Left ventricle myocardium inferior (tissue), 1 donor: ENCODE measurements at places on chromosomes 5 and 9. TPM values are rescaled to one million over a fixed set of nuclear protein-coding genes. Genes with fewer than 3 reads are reported as not detected.

GRCh38 chr5:22431406-22431805 lies 421.7 kb downstream of the CDH12 start:
- H3K27ac ChIP-seq: no peak overlapping the region
- DNase-seq: no peak
- no peaks in the 10 kb centered on the region for H3K27me3 ChIP-seq
- no peaks in the 10 kb centered on the region for H3K4me1 ChIP-seq
- no peaks in the 10 kb centered on the region for H3K36me3 ChIP-seq

- H3K27ac ChIP-seq: no peak overlapping the region
- H3K27me3 ChIP-seq: no peaks in the 10 kb centered on the region
- H3K4me1 ChIP-seq: peaks cover 6% of the 10 kb centered on the region
- H3K4me3 ChIP-seq: no peak overlapping the region
- H3K36me3 ChIP-seq: no peaks in the 10 kb centered on the region
Observed at GRCh38 chr9:133874659-133875058, 117.5 kb downstream of the VAV2 start.

GRCh38 chr9:126443144-126443543 lies 116.5 kb downstream of the MVB12B start:
- H3K27ac ChIP-seq: no peak overlapping the region
- no peaks in the 10 kb centered on the region for H3K4me1 ChIP-seq
- H3K27me3 ChIP-seq: no peaks in the 10 kb centered on the region
- DNase-seq: no peak
- H3K36me3 ChIP-seq: no peaks in the 10 kb centered on the region

GRCh38 chr5:143119291-143119769 lies 284.2 kb downstream of the NR3C1 start:
- H3K27me3 ChIP-seq: no peaks in the 10 kb centered on the region
- peaks cover 11% of the 10 kb centered on the region for H3K36me3 ChIP-seq
- no peak overlapping the region for H3K27ac ChIP-seq
- no peak overlapping the region for H3K4me3 ChIP-seq
- DNase-seq: no peak
- peaks cover 75% of the 10 kb centered on the region for H3K4me1 ChIP-seq

DNA sequence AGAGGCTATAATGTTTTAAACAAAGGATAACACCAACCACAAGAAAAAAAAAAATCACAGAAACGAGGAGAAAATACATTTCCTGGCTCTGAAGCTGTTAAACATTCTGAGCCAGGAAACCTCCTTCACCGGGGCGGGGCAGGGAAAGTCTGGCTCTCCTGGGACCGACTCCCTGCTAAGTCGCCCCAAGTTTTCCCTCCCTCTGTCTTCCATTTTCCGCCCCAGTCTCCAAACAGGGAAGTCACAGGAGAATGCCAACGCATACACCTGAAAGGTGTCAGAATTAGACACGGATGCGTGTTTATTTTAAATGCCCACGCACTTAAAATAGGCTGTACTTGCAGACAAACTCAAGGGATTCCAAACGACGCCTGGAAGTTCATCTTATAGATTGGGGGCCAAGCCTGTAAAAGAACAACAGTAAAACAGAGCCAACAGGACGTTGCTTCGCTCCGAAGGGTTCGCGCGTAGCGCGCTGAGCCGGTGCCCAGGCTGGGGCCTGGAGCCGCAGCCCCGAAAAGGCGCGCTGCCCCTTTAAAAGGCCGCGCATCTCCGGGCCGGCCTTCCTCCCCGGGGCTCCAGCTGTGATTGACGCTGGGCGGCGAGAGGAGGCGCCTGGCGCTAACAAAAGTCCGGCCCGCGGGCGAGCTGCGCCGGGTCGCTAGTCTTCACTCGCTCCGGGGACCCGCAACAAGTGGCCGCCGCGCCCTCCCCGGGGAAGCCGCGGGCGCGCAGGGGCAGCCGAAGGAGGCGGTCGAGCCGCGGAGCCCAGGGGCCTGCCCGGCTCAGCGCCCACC lies at the start of gene FBXL7:
Gene FBXL7, plus strand, starts transcription at position 653 of the 797 bp plus-strand sequence.
- peak; percentile 85 for DNase-seq
- H3K27me3 ChIP-seq: no peaks in the 10 kb centered on the region
- H3K4me1 ChIP-seq: peaks cover 40% of the 10 kb centered on the region
- peak within 1 kb of the TSS; percentile 90 for H3K4me3 ChIP-seq
- H3K36me3 ChIP-seq: peaks cover 16% of the 10 kb centered on the region
- peak within 1 kb of the TSS; percentile 94 for H3K27ac ChIP-seq

DNA sequence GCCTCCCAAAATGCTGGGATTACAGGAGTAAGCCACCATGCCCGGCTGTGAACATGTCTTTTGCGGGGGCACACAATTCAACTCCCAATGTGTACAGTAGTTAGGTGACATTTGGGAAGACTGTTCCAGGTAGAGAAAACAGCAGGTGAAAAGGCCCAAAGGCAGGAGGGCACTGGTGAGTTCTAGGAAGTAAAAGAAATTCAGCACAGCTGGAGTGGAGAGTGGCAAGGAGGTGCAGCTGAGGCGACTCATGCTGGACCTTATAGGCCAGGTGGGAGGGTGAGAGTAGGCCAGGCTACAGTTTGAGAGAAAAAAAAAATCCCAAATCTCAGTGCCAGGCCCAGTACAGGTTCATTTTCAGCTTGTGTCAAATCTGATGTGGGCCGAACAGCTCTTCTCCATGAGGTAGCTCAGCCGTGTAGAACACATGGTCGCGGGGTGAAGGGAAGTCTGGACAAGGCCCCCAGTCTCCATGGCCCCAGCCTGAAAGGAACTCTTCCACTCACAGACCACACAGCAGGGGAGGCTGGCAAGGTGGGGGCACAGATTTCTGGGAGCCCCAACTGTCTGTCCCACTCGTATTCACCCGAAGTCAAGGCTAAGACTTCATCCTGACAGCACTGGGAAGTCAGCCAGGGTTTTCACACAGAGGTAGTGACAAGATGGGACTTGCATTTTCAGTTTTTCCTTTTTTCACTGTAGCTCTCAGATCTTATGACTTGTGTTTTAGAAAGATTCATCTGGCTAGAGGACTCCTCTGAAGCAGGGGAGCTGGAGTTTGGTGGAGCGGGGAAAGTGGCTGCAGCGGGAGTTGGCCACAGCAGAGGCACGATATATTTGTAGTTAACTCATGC lies 4.5 kb upstream of the HNRNPAB start:
- DNase-seq: no peak
- H3K27ac ChIP-seq: no peak overlapping the region

GRCh38 chr5:83034528-83035207 lies 42.5 kb downstream of the TMEM167A start:
- H3K27me3 ChIP-seq: no peaks in the 10 kb centered on the region
- H3K4me3 ChIP-seq: no peak overlapping the region
- DNase-seq: no peak
- no peaks in the 10 kb centered on the region for H3K36me3 ChIP-seq
- H3K27ac ChIP-seq: peak overlapping the region; percentile 64

GRCh38 chr9:137639303-137640051 lies 20.7 kb downstream of the EHMT1 start:
- H3K36me3 ChIP-seq: peaks cover 14% of the 10 kb centered on the region
- DNase-seq: no peak
- no peak overlapping the region for H3K27ac ChIP-seq

GRCh38 chr5:74174366-74174765 lies 466.2 kb downstream of the ENC1 start:
- H3K4me3 ChIP-seq: no peak overlapping the region
- H3K4me1 ChIP-seq: no peaks in the 10 kb centered on the region
- H3K27me3 ChIP-seq: peaks cover 12% of the 10 kb centered on the region

DNA sequence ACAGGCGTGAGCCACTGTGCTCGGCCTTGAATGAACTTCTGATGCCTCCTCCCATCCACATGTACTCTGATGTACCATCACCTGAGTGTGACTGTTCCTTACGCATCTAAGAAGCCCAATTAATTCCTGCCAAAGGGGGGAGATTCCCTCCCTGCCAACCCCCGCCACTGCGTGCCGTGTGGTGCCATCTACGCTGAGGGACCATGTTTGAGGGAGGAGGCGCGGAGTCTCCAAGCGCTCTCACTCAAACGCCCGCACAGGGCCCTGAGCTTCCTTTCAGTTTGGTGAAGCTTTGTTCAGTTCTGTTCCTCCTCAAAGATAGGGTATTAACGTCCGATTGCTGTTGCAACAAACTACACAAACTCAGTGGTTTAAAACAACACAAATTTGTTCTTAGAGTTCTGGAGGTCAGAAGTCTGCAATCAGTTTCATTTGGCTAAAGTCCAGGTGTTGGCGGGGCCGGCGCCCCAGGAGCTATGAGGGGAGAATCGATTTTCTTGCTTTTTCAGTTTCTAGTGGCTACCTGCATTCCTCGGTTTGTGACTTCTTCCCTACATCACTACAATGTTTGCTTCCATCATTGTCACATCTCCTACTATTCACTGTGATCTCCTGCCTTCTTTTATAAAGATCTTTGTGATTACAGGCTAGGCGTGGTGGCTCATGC lies 13.9 kb upstream of the PRXL2C start:
- no peaks in the 10 kb centered on the region for H3K4me1 ChIP-seq
- no peaks in the 10 kb centered on the region for H3K27me3 ChIP-seq
- H3K36me3 ChIP-seq: no peaks in the 10 kb centered on the region
- no peak for DNase-seq
- H3K27ac ChIP-seq: no peak overlapping the region
- no peak overlapping the region for H3K4me3 ChIP-seq

PCDHGA1 gene
- total RNA-seq: 3.1 TPM
